Naive thymus-derived CD8-positive, alpha-beta T cell (primary cell): ENCODE measurements at places on chromosomes 2 and 18.

- peak; percentile 26 for DNase-seq
These were observed 27.9 kb upstream of the ASNSD1 start for GRCh38 chr2:189633392-189633811.

- DNase-seq = no peak
These were observed 153.4 kb upstream of the SKOR2 start for GRCh38 chr18:47404845-47405244.

DNA sequence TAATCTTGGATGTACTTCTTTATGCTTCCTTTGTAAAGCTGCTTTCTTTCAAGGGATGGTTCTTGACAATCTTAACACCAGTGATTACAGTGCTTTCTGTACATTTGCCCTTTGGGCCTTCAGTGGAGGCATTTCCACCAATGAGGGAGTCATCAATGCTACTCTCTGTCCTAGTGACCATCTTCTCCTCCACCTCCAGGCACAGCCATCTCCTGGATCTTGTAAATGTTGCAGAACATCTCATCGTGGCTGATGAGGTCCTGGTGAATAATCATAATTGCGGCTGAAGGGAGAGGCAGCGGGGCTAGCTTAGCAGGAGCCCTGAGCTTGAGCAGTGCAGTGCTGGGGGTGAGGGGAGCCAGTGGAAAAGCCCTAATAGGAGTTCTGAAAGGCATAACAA, 32.5 kb downstream of the IDH1 start:
- DNase-seq = no peak

- no peak for DNase-seq
These were observed 52.2 kb upstream of the ERMN start for GRCh38 chr2:157377861-157378260.

DNA sequence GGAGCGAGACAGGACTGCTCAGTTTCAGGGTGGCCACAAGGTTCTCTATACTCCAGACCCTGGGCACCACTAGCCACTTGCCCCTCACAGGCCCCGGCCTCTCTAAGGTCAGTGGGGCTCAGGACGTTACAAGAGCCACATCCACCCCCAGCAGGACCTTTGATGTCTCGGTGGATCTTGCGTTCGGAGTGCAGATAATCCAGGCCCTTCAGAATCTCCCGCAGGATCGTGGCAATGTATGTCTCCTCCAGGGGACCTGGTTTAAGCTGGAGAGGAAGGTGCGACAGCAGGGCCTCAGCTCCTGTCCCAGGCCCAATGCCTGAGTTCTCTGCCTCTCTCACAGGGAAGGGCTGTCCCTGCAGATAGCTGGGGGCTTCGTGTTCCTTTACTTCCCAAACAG, 8.4 kb downstream of the STK25 start:
- DNase-seq = no peak

- DNase-seq = no peak
These were observed 121.9 kb downstream of the CACNB4 start for GRCh38 chr2:151976945-151977353.

DNA sequence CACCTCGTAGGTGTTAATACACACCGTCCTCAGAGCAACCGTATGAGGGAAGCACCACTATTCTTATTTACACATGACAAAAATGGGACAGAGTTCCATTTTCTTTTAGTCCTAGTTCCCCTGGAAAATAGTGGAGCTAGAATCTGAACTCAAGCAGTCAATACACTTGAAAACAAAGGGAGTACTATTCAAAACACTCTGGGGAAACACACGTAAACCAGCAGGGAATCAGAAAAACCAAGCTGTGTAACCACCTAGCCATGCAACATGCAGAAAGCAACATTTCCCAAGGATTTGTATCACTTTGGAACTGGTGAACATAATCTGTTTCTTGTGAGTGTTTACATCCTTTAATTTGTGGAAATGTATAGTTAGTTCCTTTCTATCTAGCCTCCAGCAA, 208.2 kb downstream of the UBE2E3 start:
- no peak for DNase-seq

- no peak for DNase-seq
These were observed 38.8 kb upstream of the CAVIN2 start for GRCh38 chr2:191885650-191886049.

DNA sequence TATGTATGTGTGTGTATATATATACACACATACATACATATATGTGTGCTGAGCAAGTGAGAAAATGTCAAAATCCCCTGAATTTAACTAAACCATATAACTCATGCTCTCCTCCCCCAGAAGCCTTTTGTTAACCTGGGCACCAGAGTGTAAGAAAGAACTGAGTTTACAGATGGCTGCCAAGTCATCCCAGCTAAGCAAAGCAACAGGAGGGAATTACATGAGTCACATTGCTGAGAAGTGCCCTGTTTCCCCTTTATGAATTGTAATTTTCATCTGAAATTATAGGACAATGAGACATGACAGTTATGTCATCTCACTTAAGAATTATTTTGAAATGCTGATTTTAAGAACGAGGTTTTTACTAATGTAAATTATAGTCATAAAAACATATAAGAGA, 29.9 kb downstream of the SCN7A start:
- no peak for DNase-seq

- DNase-seq = no peak
These were observed 237.8 kb upstream of the THSD7B start for GRCh38 chr2:136527560-136527959.

DNA sequence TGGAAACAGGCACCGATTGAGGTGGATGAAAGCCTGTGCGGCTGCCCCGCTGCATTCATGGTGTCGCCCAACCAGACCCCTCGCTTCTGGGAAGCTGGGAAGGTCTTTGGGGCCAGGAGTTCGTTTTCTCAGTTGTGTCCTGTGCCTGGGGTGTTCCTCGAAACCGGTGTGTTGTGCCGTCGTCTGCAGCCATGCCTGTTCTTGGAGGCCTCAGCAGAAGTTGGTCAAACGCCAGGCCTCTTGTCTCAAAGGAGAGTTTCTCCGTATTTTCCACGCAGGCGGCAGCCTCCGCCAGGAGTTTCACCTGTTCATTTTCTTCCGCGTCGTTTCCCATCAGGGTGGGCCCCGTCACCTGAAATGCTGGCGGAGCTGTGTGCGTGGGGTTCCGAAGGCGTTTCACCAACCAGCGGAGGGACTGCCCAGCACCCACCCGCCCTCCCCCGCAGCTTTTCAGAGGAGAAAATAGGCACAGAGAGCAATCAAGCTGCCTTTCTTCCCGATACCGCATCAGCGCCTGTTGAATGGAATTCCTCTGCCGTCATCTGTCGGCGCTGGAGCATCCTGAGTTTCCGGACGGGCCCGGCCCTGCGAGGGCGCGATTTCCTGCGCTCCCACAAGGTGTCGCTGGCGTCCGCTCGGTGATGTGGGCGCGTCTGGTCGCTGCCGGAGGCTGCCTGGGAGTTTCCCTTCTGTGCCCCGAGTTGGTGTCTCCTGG, 17.0 kb upstream of the NFATC1 start:
- peak; percentile 71 for DNase-seq

DNA sequence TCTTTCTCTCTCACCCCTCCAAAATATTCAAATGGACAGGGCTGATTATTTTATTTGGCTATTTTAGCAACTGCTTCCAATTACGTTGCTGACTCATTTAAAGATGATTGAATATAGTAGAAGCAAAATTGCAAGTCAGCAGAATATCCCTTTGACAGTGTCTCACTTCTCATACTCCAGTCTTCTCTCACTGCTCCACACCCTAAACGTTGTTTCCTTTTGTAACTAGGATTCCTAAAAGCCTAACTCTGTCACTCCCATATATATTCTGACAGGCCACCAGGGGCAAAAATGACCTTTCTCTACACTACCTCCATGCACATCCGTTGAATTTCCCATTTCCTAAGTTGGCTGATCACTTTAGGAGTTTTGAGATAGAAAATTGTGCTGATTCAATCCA, 351.1 kb downstream of the RND3 start:
- no peak for DNase-seq

- peak; percentile 48 for DNase-seq
These were observed 3.0 kb downstream of the CD8A start for GRCh38 chr2:86787736-86788135.

- no peak for DNase-seq
These were observed 11.5 kb downstream of the CD226 start for GRCh38 chr18:69936191-69936558.

DNA sequence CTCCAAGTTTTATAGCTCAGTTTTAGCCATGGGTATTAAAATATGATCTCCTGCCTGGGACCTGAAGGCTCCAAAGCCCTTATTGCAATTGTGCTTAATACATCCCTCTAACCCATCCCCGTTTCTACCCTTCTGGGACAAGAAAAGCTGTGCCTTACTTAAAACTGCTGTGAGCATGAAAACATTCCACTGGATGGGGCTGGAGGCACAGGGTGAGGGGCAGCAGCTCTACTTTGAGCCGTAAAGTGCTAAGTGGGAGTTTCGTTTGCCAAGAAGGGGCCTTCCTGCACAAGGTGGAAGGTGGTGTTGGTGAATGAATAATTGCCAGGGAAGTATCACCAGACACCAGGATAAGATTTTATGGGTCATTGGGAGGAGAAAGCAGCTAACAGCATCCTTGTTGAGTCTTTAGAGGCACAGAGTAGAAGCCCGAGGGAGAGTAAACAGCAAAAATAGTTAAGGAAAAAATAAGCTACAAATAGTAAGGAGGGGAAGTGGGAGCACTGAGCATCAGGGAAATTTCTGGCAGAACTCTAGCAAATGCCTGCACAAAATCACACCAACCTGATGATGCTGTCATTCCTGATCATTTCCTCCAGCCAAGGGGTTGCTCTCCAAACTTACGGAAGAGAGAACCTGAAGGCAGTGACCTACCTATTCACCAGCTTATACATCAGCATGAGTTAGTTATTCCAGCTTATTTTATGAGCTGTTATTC, 218.4 kb downstream of the MREG start:
- no peak for DNase-seq
